ENCODE measurements at places on chromosomes 4 and X.

DNA sequence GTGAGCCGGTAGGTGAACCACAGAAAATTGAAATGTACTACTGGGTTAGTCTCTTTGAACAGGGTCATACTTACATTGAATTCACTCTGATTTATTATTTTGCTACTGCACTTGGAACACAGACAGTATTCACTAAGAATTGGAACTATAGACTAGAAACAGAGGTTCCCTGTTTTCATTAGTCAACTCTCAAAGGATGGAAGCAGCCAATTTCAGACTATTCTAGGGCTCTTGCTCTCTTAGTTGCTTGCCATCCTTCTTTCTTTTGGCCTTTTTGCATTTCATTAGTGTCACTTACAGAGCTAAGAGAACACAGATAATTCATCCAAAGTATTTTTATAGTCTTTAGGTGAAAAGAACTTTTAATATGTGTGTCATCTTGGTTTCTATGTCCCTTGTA, 52.6 kb downstream of the SHROOM3 start:
- no peak for DNase-seq

GRCh38 chrX:41381685-41382084, 47.7 kb downstream of the DDX3X start:
- no peak for DNase-seq

DNA sequence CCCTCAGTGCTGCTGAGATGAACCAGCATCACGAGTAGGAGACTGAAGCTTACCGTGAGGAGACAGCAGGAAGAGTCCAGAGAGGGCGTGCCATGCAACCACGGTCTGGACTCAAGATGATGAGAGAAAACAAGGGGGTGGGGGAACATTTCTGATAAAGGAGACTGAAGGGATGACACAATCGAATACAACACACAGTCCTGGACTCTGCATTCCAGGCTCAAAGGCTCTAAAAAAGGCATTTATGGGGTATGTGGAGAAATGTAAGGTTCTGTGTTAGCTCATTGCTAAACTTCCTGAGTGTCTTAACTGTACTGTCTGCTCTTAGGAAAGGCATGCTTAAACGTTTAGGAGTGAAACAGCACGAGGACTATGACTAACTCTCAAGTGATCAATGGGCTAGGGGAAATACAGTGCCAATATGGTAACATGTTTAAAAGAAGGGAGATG, 20.6 kb upstream of the IRAK1 start:
- DNase-seq, result no peak

DNA sequence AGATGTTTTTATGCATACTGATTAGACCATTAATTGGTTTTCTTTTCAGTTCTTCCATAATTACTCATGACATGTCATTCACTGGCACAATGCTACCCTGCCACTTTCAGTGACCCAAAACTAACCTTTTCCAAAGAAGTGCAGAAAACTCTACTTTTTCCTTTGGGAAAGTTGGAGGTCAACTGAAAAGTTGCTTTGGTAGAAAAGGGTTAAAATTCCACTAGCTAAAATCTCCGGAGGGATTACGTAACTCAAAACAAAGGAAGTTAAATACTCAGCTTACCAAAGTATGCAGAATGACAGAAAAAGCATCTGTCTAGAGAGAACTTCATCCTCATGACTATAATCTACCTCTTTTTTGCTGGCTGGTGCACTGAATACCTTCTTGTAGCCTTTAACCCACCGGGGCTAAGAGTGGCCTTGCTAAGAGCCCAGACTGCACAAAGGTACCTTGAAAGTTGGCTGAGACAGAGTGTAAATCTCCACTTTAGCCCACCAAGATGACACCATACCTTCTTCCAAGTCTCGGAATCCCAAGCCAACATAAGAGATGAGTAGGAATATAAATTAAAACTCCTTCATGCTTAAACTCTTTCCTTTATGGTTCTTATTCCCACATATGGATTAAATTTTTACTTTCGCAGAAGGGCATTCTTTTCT, 1099.5 kb upstream of the INTU start:
- DNase-seq, result no peak

Data from RPMI8226 (cell line).